ENCODE measurements at places on chromosomes 11 and 22.
A peak's percentile ranks its signal among the peaks of the same experiment; 100 is the strongest.

GRCh38 chr22:47601666-47602065 lies 839.2 kb downstream of the TBC1D22A start:
- DNase-seq: no peak

DNA sequence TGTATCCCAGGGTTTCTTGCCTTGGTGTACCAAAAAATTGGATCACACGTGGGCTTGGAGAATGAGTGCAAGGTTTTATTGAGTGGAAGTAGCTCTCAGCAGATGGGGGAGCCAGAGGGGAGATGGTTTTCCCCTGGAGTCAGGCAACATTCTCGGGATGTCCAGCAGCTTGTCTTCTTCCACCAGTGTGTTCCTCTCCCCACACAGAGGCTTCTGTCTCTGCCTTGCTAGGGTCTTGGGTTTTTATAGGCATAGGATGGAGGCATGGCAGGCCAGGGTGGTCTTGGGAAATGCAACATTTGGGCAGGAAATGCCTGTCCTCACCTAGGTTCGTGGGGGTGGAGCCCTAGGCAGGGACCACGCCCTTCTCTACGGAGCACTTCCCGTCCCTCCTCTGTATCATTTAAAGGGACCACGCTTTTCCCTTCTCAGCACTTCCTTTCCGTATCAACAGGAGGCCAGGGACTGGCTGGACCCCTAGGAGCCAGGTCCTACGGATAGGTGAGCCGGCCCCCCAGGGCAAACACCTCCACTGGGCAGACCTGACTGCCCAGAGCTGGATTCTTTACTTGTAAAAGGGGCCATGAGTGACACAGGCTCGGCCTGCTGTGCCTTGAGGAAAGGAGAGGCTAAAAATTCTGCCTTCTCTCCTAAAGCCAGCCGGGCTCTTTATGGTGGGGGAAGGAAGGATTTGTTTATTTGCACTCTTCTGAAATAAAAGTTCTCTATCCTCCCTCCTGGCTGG lies 55.3 kb upstream of the CCDC188 start:
- peak; percentile 43 for DNase-seq

GRCh38 chr22:29907753-29908515 lies 25.0 kb downstream of the MTMR3 start:
- DNase-seq: no peak

DNA sequence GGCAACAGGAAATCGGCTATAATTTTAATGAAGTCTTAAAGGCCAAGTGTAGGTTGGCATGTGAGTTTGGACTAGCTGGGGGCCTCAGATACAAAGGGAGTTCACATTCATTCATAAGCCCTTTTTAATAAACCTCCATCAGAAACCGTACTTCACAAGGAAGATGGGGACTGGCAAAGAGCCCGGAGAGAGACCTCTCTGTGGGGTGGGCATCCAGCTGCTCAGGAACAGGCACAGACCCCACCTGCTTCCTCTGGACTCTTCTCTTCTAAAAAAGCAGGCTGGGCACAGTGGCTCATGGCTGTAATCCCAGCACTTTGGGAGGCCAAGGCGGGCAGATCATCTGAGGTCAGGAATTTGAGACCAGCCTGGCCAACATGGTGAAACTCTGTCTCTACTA lies 3.9 kb upstream of the ARFGAP3 start:
- no peak for DNase-seq

- DNase-seq: no peak
Measured at GRCh38 chr22:40668611-40669411, 10.5 kb upstream of the MCHR1 start.

GRCh38 chr11:83278351-83278750 lies 7.8 kb downstream of the CCDC90B start:
- no peak for DNase-seq

Measured in activated T-helper 1 cell treated with anti-CD3 and anti-CD28 coated beads, Interleukin-2, amount 50 U/mL, for 16 hours (primary cell).